ENCODE measurements at places on chromosomes 2 and 18.

GRCh38 chr2:7934476-7934875 lies 747.4 kb upstream of the ID2 start:
- DNase-seq: no peak

GRCh38 chr2:46118656-46119371 lies 178.4 kb upstream of the EPAS1 start:
- DNase-seq: no peak

DNA sequence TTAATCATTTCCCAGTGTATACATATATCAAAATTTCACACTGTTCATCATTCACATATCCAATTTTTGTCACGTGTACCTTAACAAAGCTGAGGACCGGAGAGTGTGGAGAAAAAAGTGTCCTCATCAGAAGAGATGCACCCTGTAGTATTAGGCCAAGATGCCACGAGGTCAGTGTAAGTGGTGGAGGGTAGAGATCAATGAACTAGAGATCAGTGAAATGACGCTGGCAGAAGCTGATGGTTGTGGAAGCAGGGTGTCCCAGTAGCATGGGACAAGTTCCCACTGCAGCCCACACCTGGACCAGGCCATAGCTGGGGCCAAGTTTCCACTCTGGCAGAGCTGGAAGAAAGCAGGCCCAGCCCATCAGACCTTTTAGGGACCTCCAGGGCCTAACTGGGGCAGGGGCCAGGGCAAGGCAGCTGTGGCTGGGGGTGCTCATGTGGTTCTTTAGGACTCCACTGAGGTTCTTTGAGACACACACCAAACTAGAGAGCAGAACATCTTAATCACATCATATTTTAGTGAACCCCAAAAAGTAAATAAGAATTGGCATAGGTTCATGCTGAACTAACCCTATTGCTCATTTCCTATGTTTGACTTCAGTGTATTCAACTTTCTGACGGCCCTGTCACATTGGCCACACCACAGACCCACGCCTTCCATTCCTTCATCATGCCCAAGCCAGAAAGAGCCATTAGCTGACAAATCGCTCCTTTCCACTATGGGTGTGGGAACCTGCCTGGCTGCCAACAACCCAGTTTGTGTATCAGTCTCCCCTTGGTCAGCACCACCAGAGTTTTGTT lies 21.6 kb upstream of the GPR55 start:
- no peak for DNase-seq

- no peak for DNase-seq
Measured at GRCh38 chr2:221120643-221121042, 451.5 kb downstream of the EPHA4 start.

GRCh38 chr18:62637403-62637802 lies 77.9 kb upstream of the PHLPP1 start:
- DNase-seq: no peak

DNA sequence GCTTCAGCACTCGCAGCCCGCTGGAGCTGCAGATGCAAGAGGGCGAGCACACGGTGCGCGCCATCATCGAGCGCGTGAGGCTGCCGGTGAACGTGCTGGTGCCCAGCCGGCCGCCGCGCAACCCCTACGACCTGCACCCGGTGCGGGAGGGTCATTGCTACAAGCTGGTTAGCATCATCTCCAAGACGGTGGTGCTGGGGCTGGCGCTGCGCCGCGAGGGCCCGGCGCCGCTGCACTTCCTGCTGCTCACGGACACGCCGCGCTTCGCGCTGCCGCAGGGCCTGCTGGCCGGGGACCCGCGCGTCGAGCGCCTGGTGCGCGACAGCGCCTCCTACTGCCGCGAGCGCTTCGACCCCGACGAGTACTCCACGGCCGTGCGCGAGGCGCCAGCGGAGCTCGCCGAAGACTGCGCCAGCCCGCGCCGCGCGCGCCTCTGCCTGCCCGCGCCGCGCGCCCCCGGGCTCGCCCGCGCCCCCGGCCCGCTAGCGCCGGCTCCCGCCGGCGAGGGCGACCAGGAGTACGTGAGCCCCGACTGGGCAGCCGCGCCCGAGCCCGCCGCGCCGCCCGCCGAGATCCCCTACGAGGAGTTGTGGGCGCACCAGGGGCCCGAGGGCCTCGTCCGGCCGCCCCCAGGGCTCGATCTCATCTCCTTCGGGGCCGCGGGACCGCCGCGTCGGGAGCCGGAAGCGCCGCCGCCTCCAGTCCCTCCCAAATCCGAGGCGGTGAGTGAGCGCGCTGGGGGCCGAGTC lies 11.8 kb downstream of the GAREM2 start:
- no peak for DNase-seq

GRCh38 chr2:129892360-129892759 lies 87.1 kb upstream of the RAB6C start:
- no peak for DNase-seq

GRCh38 chr2:20150806-20151571 lies 73.9 kb downstream of the SDC1 start:
- DNase-seq: no peak

All from globus pallidus (tissue), 1 donor.